ENCODE measurements at places on chromosomes 7 and 10.

DNA sequence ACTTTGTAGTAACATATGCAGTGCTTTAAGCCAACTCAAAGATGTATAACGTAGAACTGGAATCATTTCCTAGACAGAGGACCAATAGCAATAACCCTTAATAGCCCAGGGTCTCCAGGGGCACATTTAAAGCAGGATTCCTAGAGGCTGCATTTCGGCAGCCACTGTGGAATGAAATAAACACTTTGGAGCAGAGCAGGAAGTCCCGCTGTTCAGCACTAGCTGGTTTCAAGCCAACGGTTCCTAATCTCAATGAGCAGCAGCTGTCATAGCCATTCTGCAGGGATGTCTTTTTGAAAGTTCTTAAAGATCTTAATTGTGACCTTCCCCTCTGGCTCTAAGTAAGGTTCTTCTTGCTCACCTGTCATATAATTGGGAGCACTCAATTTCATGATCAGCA lies 18.4 kb upstream of the MACROH2A2 start:
- DNase-seq = no peak

DNA sequence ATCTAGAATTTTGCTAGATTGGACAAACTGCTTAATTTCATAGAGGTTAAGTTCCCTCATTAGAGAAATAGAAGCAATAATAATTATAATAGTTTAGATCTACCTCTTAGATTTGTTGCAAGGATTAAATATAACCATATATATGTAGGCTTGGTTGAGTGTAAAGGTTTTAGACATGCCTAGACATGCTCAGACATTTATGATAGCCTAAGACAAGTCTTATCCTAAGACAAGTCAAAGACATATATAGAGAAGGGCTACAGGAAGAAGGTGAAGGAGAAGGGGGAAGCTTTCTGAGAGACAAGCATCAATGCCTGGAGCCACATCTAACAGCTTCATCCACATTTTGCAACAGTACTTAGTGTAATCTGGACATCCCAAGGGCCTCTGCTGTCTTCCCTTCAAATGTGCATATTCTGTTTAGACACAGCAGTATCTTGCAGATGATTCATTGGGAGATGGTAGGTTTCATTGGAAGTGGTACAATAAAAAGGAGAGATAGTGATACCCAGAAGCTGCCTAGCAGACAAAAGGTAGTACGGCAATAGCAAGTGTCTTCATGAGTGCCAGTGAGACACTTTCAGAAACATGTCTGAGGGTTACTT lies 146.5 kb downstream of the HGF start:
- no peak for DNase-seq

- DNase-seq = no peak
Observed at GRCh38 chr10:126663328-126663727, 7.2 kb downstream of the C10orf90 start.

GRCh38 chr10:10819206-10819856 lies 198.3 kb upstream of the CELF2 start:
- DNase-seq = no peak

GRCh38 chr7:25619963-25620799 lies 391.9 kb upstream of the NPVF start:
- DNase-seq = no peak

DNA sequence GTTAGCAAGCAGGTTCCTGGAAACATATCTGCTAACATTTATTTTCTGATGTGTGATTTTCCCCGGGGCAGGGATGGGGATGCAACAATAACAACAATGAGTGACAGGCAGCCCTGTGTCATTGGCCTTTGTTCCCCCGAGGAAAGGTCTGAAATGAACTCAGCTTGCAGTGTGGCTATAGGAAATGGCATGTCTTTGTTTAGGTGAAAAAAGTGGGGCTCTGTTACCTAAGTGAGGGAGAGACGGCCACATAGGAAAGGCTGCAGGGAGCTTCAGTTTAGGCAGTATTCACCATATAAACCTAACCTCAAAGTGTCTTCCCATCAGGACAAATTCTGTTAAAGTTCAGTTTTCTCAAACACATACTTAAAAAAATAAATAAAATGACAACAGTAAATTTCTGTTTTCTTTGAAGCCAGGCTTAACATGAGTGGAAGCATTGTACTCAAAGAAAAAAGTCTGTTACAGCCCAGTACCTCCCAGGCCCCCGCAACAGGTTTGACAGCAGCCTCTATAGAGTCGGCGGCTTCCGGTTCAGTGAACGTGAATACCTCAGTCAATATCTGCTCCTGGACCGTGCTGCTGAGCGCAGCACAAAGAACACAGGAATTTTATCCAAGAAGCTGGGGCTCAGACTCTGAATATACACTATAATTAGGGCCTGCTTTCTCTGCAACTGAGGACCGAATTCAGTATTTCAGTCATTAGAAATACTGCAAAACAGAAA lies 168.3 kb downstream of the GLI3 start:
- no peak for DNase-seq

- no peak for DNase-seq
Observed at GRCh38 chr10:61164458-61165160, 220.6 kb upstream of the RHOBTB1 start.

- no peak for DNase-seq
Observed at GRCh38 chr7:74387606-74388005, 66.1 kb upstream of the GTF2IRD1 start.
